ENCODE measurements at places on chromosomes 16 and 17.

DNA sequence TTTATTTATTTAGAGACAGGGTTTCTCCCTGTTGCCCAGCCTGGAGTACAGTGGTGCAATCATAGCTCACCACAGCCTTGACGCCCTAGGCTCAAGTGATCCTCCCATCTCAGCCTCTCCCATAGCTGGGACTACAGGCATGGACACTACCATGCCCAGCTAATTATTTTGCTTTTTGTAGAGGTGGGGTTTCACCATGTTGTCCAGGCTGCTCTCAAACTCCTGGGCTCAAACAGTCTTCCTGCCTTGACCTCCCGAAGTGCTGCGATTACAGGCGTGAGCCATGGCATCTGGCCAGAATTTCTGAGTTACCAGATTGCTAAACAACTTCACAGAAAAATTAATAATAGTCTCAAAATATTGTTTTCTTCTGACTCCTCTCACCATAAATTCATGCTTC lies 21.7 kb downstream of the MOSMO start:
- no peak for DNase-seq

DNA sequence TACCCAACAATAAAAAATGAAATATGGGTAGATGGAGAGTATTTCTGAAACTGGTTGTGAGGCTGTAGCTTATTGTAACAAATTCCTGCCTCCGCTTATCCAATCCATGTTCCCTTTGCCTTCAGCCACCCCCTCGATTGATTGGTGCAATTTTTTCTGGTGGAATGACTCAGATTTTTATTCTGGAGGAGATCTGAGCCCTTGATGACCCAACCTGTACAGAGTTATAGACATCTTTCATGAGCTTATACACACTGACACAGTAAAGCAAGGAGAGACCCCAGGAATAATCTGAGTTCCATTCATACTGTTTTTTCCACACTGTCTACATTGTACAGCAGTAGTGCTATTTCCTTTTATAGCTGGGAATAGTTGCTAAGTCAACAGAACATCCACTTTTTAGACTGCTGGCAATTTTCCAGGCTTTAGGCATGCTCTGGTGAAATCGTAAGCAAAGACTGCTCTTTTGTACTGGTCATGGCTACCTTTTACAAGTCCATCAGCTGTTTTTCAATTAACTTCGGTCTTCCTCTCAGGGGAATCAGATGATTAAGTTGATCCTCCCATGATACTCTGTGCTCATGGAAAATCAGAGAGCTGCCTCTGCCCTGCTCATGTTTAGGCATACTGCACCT lies 30.1 kb downstream of the CCL4 start:
- DNase-seq: no peak

GRCh38 chr17:80649672-80650330 lies 105.2 kb downstream of the RPTOR start:
- peak; percentile 80 for DNase-seq

DNA sequence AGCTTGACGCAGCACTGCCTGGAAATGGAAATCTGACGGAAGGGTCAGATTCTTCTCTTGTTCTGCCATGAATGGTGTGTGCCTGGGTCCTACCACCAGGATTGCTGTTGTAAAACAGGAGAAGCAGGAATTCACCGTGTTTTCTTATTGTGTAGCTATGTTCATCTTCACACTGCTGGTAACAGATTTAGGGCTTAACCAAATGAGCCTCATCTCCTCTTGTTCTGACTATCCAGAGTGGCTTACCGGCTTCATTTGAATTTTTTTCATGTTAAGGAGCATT lies 97.3 kb upstream of the CHMP6 start:
- DNase-seq: no peak

DNA sequence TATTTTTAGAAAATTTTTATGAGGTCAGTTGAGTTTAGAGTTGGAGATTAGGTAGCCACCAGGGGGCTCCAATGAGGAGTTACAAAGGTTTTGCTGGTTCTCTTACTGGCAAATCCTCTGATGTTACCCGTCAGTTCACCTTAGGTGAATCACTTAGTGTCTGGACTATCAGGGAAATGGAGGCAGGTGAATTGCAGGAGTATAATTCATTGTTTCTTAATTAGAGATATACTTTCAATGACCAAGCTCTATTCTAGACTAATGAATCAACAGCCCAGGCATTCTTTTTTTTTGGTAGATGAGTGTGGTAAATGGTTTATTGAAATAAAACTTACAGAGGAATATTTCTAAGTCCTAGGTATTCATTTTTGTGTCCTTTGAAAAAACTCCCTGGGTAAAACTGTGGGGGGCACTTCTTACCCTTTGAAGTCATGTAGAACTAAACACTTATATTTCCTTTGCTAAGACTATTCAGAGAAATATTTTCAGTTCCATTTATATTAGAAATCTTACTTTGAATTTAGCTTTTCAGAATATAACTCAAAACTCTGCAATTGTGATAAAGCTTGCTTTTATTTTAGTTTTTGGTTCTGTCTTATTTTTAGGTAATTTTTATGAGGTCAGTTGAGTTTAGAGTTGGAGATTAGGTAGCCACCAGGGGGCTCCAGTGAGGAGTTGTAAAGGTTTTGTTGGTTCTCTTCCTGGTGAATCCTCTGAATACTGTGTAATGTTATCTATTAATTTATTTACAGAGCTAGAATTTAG lies 17.7 kb downstream of the PSMD11 start:
- DNase-seq: peak; percentile 61
